ENCODE measurements at places on chromosomes 2 and 18.

DNA sequence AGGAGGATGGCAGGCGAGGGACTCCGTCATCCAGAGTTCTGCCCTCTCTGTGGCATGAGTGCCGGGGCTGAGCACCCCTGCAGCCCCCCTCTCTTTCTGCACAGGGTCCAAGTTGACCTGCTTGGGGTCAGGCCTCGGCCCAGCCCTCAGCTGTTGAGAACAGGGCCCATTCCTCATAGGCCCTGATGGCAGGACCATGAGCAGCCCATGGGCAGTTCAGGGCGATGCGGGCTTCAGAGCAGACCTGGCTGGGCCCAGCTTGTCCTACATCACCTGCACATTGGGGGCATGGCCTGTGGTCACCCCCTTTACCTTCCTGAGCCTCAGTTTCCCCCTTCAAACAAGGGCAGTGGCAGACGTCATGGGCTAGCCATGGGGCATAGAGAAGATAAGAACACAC is 238.1 kb downstream of the SEPTIN10 start:
- DNase-seq, result no peak

DNA sequence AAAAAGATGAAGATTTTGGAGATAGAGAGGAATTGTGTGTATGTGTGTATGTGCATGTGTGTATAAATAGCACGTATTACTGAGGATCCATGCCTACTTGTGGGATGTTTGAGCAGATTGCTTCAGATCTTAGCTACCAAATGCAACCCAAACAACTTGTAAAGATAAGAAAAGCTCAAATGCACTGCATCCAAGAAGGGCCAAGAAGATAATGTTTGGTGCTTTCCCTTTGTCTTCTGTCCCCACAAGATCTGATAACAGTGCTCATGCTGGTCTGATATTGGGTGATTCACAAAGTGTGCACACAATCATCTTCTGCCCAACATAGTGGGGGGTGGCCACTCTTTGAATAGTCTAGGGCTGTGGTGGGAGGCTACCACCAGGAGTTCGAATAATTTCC is 284.8 kb upstream of the CYRIA start:
- DNase-seq, result no peak

DNA sequence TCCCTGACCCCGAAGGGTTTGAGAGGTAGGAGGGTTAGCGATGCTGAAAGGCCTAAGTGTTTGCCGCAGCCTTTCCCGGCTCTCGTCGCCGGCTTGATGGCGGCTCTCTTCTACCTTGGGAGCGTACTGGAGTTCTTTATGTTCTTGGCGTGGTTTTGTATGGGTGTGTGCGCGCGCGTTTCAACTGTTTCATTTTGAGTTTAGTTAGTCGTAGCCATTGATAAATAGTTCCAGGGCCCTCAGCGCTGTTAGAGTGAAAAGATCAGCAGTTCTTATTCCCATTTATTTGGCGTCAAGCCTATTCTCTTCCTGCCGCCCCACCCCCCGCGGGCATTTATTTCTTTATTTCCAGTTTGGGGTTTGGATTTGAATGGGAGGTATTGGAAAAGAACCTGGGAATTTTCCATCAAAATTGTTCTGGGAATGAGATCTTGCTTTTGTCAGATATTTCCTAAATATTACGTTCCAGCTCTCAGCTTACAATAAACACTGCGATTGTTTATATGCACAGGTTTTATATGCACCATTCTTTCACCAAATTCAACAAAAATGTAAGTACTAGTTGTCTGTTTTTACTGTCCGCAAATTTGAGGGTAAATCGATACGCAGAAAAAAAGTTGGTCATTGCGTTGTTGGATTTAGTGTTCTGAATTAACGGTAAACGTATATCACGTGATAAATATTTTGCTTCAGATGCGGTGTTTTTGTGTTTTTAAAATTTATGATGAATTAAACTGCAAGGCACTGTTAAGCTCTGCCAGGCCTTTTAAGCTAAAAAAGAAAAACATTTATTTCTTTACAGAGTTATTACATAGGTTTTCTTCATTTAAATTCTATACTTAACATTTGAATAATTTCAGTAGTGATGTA is 954 bp downstream of the CCNT2 start:
- DNase-seq, result peak; percentile 28

GRCh38 chr2:127650041-127650784 is 4.3 kb downstream of the GPR17 start:
- DNase-seq, result no peak
